ENCODE measurements at places on chromosomes 3 and 15.

DNA sequence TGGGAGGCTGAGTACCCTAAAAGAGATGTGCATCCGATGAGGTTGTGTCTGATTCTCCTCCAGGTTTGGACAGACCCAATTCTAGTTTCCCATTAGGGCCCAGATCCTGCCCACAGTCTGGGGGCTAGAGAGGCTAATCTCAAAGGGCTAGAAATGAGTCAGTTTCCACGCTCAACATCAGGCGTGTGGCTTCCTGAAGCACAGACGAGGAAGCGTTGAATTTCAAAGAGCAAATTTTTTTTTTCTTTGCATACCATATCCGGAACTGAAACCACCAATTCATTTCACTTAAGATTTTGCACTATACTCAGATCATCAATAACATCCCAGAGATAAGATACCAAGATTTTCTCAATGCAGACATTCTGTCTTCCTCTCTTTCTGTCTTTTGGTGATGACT lies 173.8 kb upstream of the BCL6 start:
- DNase-seq: no peak

- DNase-seq: no peak
These were observed 62.8 kb downstream of the ATP2C1 start for GRCh38 chr3:130956721-130957120.

GRCh38 chr3:174191380-174191779 lies 667.8 kb upstream of the NAALADL2 start:
- no peak for DNase-seq

DNA sequence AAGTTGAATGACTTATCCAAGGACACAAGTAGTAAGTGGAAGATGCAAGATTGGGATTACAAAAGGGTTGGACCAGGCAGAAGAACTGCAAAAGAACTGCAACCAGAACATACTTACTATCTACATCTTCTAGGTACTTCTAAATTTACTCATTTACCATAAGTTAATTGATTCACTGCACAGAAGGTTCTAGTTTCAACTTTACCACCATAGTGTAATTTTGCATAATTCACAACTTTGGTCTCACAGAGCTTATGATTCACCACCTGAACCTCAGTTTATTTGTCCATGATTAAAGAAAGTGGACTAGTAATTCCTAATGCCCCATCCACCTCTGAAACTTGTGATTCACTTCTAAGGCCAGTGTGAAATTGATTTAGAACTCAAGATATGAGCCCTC lies 236.8 kb upstream of the UBE2E2 start:
- no peak for DNase-seq

DNA sequence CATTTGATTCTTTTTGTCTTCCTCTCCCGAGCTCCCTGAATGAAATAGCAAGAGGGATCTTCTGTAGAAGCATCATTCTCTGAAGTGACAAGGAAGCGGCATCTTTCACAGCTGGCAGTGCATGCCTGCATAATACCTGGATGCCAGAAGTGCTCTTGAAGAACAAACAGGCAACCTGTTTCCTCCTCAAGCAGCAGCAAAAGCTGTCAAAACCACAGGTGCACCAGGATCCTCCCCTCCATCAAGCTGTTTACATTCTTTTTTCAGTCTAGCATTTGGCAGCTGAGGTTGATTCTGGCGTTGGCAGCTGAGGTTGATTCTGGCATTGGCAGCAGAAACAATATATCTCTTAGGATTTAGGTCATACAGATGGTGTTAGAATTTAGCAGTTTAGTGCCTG lies 979.0 kb downstream of the TUSC7 start:
- DNase-seq: no peak

- DNase-seq: no peak
These were observed 41.5 kb downstream of the GPD1L start for GRCh38 chr3:32147933-32148332.

DNA sequence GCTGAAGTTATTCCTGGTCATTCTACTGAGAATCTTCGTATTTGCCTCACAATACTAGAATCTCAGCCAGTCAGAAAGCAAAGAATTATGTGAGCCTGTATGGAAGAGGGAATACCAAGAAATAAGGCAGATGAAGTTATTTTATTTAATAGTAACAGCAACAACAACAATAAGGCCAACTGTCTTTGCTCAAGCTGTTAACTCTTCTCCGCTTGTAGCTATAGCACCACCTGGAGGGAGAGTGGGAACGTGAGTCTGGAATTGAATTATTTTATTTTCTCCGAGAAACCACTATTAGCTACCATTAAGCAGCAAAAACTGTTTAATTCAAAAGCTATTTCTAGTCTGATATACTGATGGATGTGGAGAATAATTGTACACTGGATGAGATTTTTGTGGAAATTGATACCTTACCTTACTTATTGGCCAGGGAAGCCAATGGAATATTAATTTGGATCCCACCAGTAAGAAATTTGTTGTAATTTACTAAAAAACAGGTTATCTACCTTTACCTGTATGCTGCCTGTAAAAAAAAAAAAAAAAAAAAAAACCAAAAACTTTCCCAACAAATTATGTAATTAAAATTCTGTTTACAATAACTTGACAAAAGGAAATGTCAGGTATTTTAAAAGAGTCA lies 50.1 kb downstream of the CALML4 start:
- no peak for DNase-seq

DNA sequence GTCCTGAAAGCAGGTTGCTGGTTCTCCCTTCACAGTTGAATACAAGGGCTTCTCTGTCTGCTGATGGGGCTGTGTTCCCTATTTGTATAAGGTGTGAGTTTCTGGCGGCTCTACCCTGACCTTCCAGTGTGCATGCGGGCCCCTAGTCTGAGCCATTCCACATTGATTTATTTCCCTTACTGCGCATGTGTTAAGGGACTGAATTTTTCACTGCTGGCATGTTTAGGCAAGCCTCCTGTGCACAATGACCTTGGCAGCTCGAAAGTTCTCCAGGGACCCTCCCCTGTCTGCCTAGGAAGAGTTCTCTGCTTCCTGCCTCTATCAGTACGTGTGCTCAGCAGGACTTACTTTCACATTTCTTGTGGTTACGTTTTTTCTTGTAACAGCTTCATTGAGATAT lies 11.4 kb downstream of the TRAK1 start:
- DNase-seq: no peak

DNA sequence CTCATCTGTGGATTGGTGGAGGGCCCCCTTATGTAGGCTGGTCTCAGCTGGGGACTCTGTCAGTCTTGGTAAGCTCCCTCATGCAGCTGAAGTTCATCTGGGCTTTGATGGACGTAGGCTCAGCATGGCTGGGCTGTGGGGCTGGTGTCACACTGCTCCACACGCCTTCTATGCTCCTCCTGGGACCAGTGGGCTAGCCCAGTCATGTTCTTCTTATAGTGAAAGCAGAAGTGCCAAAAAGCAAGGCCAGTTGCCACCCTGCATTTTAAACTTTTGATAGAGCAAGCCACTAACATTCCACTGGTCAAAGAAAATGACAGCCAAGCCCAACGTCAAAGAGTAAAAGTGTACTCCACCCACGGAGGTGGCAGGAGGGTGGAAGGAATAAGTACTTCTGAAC lies 165.5 kb downstream of the MEX3B start:
- no peak for DNase-seq

DNA sequence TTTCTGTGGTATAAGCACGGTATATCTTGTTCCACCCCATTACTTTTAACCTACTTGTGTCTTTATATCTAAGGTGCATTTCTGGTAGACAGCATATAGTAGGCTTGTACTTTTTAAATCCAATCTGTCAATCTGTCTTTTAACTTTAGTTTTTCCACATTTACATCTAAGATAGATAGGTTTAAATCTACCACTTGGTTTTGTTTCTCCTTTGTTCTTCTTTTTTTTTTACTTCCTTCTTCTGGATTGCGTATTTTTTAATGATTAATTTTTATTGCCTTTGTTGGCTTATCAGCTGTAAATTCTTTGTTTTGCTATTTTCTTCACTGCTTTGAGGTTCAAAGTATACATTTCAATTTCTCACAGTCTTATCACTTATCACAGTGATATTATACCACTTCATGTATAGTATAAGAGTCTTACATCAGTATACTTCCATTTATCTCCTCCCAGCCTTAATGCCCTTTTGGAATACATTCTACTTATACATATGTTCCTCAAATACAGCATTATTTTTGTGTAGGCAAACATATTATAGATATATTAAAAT lies 31.0 kb downstream of the IQCB1 start:
- no peak for DNase-seq

DNA sequence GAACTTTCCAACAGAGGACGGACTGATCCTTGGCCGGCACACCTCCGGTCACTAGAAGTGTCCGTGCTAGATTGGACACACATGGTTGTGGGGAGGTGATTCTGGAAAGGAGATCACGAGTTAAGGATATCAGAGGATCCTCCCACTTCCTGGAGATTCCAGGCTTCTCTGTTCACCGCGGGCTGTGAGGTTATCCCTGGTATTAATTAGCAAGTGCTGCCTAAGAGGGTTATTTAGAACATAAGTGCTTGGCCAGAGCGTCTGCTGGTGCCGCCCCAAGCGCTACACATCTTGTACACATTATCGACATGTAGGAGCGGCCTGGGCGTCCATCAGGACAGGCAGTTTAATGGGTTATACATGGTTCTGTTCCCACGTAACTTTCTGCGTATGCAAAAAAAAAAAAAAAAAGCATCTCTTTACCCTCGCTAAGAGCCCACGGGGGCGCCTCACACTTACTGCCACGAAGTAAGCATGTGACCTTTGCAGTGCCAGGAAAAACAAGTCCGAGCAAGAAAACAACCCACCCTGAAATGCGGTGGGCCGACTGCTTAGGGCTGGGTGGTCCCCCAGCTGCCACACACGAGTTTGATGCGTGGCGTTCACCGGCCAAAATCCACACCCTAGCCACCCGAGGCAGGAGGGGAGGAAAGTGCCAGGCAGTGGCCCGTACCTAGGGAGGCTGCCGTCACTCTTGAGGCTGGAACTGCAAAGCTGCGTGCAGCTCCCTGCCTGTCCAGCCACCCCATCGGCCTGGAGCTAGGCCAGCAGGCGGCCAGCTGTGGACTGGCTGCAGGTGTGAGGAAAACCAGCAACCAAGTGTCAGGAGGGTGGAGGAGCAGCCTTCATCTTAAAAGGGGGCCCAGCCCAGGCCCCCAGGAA lies 78.0 kb downstream of the CPN2 start:
- DNase-seq: no peak
